ENCODE measurements at places on chromosomes 12 and 14. TPM values are rescaled to one million over a fixed set of nuclear protein-coding genes. Genes with fewer than 3 reads are reported as not detected.

DNA sequence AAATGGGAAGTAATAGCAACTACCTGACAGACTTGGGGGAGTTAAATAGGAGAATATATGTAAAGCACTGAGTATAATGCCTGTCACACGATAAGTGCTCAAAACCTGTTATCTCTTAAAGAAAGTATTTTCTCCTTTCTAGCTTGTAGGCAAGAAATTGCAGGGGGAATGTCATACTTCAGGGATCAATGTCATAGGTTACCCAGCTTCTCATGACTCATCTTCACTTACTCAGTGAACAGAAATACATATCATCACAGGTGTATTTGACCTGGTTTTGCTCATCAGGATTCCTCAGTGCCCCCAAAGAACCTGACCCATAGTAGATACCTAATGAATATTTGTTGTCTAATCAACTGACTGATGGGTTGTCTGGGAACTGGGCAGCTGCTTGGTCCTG is 285.0 kb upstream of the ATP2B1 start:
- no peak for DNase-seq

- peak; percentile 98 for DNase-seq
Measured at GRCh38 chr14:74620497-74620921, 8.5 kb upstream of the LTBP2 start.

GRCh38 chr12:1838205-1838993 is 18.0 kb downstream of the LRTM2 start:
- no peak for DNase-seq

DNA sequence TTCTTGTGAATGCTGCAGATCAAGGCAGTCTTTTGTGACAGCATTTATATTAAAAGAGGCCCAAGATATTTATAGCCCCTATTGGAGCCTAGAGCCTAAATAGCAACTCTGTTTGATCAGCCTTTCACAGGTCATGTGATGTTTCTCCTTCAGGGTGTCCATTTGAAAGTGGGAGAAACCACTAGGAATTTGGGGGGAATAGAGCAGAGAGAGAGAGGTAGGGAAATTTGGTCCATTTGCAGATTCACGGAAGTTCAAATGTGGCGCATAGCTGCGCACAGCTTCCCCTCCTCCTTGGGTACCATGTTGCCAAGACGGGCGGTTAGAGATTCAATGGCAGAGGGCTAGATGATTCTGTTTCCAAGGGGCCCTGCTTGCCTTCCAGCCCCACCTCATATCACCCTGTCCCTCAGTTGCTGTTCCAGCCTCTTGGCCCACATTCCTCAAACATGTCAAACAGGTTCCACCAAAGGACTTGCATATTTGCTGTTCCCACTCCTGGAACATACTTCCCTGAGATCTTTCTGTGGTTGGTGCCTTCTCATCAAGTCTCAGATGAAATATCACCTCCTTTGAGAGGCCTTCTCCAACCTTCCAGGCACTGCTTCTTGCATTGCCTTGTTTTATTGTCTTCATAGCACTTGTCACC is 220.8 kb downstream of the CHST11 start:
- DNase-seq: no peak

DNA sequence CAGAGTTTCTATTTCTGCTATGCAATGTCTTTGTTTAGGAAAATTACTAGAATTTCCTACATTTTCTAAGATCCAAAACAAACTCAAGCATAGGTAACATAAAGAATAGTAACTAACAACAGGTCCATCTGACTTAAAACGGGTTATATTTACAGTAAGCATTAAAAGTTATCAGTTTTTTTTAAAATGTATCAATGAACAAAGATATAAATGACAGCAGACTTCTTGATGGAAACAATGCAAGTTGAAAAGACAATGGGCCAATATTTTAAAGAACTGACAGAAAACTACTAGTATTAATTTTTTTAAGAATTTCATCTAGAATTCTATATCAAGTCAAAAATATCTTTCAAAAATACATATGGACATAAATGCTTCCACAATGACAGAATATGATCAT is 367.1 kb upstream of the MGAT4C start:
- no peak for DNase-seq

LAG3 gene
- 0.16 TPM for total RNA-seq

STRAP gene
- total RNA-seq: 179 TPM

RGS6 gene
- not detected for total RNA-seq

GATC gene
- 27.1 TPM for total RNA-seq

PTPRO gene
- 0.14 TPM for total RNA-seq

CLEC6A gene
- not detected for total RNA-seq

Measured in HFFc6 (cell line).